ENCODE measurements at places on chromosomes 13 and 19.

GRCh38 chr13:83829810-83830209, 52.5 kb downstream of the SLITRK1 start:
- DNase-seq, result no peak

DNA sequence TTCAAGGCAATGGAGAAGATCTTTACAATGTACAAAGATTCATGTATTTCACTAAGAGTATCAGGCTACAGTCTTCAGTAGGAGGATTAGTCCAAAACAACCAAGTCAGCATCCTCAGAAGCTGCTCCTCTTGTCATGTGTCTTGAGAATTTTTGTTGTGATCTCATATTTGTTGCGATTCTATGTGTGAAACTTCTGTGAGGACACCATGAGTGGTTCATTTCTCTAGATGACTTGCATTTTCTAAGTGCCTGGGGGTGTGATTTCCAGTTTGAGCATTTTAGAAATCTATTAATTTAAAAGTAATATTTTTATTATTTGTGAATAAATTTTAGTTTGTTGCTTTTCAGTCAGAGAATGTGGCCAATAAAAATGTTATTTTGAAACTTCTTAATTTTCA, 94.5 kb downstream of the RAP2A start:
- DNase-seq, result no peak

DNA sequence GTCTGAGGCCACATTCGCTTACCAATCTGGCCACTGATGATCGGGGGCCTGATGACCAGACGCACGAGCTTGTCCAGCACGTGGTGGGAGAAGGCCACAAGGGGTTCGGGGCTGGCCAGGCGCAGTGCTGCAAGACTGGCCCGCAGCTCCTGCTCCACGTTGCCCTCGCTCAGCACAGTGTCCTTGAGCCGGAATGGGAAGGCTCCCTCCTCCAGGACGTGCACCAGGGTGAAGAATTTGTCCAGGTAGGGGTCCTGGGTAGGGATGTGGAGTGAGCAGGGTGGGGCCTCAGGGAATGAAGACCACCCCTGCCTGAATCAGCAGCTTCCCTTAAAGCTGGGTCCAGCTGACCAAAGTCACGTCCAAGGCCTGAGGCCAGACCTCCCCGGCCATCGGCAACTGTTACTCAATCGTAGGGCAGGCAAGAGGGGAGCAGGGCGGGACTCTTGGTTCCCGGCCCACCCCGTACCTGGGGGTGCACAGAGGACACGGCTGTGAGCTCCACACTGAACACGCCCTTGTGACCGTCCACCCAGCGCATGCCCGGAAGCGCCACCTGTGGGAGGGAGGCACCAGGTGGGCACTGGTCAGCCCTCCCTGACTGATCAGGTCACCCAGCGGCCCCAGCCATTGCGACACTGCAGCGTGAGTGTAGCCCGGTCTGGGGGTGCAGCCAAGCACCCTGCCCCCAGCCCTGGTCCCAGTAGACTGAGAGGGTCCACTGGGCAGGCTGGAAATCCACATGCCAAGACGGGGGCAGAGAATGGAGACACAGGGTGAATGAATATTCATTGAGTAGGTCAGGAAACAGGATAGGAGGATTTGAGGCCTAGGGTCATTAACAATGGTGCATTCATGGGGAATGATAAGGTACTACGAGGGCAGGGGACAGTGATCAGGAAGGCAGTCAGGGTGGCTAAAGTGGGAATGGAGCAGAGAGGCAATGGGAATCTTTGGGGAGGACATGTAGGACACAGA, 2.8 kb upstream of the ANGPTL8 start:
- no peak for DNase-seq

DNA sequence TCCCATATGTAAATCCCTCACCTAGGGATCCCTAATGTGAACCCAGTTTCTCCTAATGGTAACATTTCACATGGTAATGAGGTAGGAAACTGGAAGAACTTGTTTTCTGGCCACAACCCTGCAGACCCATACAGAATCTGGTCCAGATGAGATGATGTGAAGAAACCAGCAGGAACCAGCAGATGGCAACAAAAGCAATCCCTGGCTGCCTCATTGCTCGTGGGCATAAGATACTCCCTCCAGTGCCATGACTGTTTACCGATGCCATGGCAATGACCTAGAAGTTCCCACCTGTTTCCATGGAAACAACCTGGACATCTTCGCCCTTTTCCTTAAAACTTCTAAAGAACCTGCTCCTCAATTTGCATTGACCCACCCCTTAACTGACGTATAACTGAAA, 1.4 kb upstream of the CD209 start:
- no peak for DNase-seq

- no peak for DNase-seq
Measured at GRCh38 chr19:46056536-46056935, 15.7 kb upstream of the IGFL4 start.

- DNase-seq, result no peak
Measured at GRCh38 chr13:76527041-76527440, 359.2 kb downstream of the KCTD12 start.

DNA sequence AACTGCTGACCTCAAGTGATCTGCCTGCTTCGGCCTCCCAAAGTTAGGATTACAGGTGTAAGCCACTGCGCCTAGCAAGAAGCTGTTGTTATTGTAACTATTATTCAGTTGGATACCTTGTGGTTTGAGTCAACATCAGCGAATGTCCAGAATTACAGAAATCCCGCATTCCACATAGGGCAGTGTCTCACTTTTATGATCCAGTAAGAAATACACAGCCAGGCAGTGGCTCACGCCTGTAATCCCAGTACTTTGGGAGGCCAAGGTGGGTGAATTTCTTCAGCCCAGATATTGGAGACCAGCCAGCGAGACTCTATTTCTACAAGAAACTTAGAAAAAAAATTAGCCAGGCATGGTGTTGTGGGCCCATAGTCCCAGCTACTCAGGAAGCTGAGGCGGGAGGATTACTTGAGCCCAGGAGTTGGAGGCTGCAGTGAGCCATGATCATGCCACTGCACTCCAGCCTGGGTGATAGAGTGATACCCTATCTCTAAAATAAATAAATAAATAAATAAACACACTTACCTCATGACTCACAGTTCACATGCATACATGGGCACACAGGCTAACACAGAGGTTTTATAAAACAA, 43.8 kb downstream of the SPTBN4 start:
- no peak for DNase-seq

- DNase-seq, result no peak
Measured at GRCh38 chr13:33257841-33258807, 27.4 kb downstream of the STARD13 start.

GRCh38 chr13:30774214-30774730, 38.9 kb downstream of the ALOX5AP start:
- DNase-seq, result peak; percentile 12

GRCh38 chr13:32791545-32792172, 205.4 kb downstream of the PDS5B start:
- DNase-seq, result peak; percentile 48

DNA sequence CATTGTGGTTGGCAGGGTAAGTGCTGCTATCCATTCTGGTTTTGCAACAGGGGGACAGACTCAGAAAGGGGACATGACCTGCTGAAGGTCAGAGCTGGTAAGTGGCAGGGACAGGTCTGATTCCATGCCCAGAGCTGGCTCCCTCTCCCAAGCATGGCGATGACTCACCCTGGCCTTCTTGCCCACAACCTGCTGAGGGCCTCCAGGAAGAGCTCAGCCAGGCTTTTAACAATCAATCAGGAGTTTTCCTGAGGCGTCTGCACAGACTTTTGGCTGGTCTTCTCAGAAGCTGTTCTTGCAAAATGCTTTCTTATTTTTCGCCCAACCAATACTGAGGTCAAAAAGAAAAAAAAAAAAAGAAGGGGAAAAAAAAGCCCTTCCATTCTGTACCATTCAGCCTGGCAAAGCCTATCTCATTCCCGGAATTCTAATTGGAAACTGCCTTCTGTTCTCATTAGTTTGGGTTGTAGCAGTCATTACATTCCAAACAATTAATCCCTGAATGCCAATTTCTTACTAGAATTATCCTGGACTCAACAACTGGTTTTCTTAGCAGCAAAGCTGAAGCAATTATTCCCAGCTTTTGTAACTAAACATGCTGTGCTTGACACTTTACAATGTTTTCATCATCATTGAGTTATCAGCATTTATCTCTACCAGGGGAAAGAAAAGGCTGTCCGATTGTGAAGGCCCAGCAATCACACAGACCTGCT, 17.7 kb downstream of the SIAH3 start:
- no peak for DNase-seq

DNA sequence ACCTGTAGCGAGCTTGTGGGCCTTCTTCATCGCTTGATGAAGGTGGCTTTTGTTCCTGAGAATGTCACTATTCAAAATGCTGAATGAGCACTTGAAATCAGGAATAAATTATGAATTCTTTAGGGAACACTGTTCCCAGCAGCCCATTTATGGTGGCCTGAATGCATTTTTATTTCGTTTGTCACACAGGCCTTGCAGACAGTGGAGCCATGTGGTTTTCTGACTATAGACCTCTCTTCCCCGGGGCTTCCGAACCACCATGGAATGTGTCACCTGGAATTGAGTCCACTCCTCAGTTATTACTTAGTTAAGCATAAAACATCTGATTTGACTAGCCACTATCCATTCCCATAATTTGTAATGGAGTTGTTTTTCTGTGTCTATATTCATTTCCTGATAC, 396.9 kb downstream of the IRS2 start:
- no peak for DNase-seq

DNA sequence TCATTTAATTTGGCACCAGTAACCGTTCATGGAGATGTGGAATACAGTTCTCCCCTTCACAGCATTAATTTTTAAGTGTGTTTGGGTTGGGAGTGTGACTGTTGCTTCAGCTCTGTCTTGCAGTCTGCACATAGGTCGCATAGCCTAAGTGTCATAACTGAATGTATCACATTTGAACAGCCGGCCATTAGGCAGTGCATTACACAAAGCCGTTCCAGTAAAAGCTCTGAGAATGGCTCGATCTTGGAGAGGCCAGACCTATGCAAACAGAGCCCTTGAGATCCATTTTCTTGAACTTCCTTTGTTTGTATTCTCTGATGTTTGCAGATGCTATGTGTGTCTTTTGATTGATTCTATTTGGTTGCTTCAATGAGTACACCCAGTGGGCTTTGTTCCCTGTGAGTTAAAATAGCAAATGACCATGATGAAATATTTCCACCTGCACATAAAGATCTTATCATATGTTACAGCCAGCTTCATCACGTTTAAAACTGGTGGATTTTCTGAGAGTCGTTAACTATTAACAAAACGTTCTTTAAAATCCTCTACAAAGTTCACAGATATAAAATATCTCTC, 1104.9 kb upstream of the SLC10A2 start:
- no peak for DNase-seq

DNA sequence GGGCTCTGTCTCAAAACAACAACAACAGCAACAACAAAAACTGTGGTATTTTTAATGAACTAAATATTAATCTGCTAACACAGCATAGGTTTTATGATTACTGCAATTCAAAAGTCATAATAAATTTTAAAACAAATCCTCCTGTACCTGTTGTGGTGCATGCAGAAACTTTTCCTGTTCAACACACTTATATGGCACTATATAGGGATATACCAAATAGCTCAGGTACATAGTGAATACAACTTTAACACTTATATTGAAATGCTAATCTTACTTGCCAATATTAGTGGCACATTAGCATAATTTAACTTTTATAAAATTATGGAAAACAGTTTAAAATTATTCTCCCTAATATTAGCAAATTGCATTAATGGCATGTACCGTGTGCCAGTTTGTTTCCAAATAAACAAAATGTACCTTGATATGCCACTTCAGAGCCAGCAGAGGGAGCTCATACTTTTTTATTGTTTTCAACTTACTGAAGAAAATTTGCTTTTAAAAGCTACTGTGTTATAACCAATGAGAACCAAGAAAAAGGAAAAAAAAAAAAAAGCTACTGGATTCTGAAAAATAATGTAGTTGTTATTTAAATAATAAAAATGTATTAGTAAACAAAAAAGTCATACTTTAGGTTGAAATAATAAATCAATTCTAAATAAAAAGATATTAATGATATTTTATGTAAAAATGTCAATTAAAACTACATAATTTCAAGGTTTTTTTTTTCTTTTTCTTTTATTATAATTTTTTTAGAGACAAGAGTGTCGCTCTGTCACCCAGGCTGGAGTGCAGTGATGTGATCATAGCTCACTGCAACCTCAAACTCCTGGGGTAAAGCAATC, 18.0 kb upstream of the RBM26 start:
- peak; percentile 30 for DNase-seq

GRCh38 chr19:7130043-7130442, 60.5 kb downstream of the ZNF557 start:
- no peak for DNase-seq

GRCh38 chr19:55189403-55189835, 9.3 kb upstream of the SYT5 start:
- DNase-seq, result no peak

- no peak for DNase-seq
Measured at GRCh38 chr13:20851844-20852402, 50.6 kb downstream of the XPO4 start.

DNA sequence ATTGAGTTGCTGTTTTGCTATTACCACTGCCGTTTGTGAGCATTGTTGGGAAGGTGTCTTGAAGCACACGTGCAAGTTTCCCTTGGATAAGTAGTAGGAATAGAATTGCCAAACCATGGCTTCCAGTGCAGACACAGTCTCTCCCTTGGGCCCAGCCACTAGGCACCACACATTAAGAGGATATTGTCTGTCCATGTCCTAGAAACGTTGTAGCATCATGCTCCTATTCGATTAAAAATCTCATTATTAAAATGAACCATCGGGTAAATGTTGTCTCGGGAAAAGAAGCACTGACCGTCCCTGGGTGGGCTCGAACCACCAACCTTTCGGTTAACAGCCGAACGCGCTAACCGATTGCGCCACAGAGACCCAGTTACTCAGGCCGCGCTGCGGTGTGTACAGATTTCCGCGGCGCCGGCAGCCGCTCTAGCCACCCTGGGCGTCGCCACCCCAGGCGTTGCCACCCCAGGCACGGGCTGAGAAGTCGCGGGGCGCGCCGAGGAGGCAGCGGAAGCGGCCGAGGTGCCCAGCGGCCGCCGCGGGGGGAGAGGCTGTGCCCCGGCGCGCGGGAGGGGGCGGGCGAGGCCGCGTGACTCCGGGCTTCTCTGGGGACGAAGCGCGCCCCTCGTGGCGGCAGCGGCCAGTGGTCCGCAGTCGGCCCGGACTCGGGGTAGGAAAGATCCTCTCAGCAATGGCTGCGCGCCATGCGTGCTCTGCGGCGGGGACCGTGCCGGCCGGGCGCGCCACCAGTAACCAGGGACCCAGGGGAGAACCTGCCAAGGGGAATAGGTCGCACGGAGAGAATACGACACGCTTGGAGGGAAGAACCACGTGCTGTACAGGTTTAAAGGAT, 56.2 kb downstream of the USPL1 start:
- DNase-seq, result peak; percentile 92

GRCh38 chr19:38888876-38889275, 10.5 kb downstream of the SIRT2 start:
- DNase-seq, result no peak

GRCh38 chr13:108964606-108965005, 335.2 kb downstream of the MYO16 start:
- no peak for DNase-seq

GRCh38 chr13:41327994-41328790, 17.1 kb downstream of the NAA16 start:
- DNase-seq, result no peak

- DNase-seq, result no peak
Measured at GRCh38 chr13:102276404-102276803, 125.4 kb downstream of the FGF14 start.

GRCh38 chr13:46751811-46752635, 44.9 kb downstream of the ESD start:
- DNase-seq, result peak; percentile 82

GRCh38 chr19:54168174-54168917, 4.6 kb downstream of the TMC4 start:
- peak; percentile 77 for DNase-seq
